ENCODE measurements at places on chromosomes 4 and X. TPM values are rescaled to one million over a fixed set of nuclear protein-coding genes. Genes with fewer than 3 reads are reported as not detected.

The BMX gene
- total RNA-seq = 0.74 TPM

The HSFX4 gene
- total RNA-seq = not detected

The CLGN gene
- 21.6 TPM for total RNA-seq

The FAM47C gene
- 0.18 TPM for total RNA-seq

The PCDH19 gene
- 34.9 TPM for total RNA-seq

The F8A3 gene
- total RNA-seq = 0.31 TPM

The MAGEA11 gene
- not detected for total RNA-seq

The AGTR2 gene
- 0.13 TPM for total RNA-seq

The MID2 gene
- 7.2 TPM for total RNA-seq

The HDX gene
- total RNA-seq = 9.4 TPM

The STBD1 gene
- total RNA-seq = 1.8 TPM

The PABPC1L2A gene
- total RNA-seq = 3.8 TPM

The KLHL13 gene
- 1.7 TPM for total RNA-seq

The KCND1 gene
- 6.0 TPM for total RNA-seq

The RHOXF2 gene
- total RNA-seq = not detected

The TAF7L gene
- total RNA-seq = 0.31 TPM

The PPARGC1A gene
- 11.4 TPM for total RNA-seq

The VCX gene
- total RNA-seq = not detected

The TREX2 gene
- total RNA-seq = 1.5 TPM

The CPLX1 gene
- total RNA-seq = 0.46 TPM

The FAT4 gene
- 92.8 TPM for total RNA-seq

The SMIM9 gene
- total RNA-seq = not detected

The TRIML2 gene
- total RNA-seq = 13.4 TPM

Data from endothelial cell (in vitro differentiated cells).